ENCODE measurements at places on chromosomes 11 and 22. TPM values are rescaled to one million over a fixed set of nuclear protein-coding genes. Genes with fewer than 3 reads are reported as not detected.
A peak's percentile ranks its signal among the peaks of the same experiment; 100 is the strongest.

SHISAL1 gene
- 6.5 TPM for total RNA-seq

GRCh38 chr22:19764636-19765476 is 4.3 kb downstream of the TBX1 start:
- no peak for DNase-seq

DNA sequence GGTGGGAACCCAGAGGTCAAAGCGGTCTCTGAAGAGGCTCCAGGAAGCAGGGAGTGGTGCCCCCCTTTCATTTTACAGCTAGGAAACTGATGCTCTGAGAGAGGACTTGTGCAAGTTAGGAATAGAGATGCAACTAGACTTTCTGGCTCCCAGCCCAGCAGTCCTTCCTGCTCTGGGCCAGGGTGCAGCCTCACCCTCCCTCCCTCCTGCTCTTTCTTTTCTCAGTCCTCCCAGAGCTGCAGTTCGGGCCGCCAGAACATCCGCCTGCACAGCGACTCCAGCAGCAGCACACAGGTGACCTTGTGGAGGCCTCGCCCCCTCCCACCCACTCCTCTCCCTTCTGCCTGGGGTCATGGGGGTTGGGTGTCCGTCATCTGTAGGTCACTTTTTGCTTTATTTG is 51.5 kb downstream of the LHFPL7 start:
- no peak for DNase-seq

DBX1 gene
- not detected for total RNA-seq

- DNase-seq: no peak
Measured at GRCh38 chr11:38723361-38723760, 2125.3 kb upstream of the RAG2 start.

DNA sequence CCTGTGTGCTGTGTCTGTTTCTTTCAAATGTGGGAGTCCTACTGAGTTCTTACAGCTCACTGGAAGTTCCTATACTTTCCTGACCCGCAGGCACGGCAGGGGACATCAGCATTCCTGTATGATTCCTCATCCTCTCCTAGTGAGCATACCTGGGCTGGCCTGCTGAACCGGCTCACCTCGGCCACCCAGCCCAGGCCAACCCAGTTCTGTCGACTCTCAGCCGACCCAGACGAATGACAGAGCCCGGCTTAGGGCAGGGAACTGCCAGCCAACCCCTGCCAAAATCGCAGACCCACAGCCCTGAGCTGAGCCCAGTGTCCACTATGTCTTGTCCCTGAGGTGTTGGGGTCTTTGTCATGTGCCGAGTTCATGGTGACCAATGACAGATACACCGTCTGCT is 339.7 kb downstream of the BRD1 start:
- no peak for DNase-seq

DNA sequence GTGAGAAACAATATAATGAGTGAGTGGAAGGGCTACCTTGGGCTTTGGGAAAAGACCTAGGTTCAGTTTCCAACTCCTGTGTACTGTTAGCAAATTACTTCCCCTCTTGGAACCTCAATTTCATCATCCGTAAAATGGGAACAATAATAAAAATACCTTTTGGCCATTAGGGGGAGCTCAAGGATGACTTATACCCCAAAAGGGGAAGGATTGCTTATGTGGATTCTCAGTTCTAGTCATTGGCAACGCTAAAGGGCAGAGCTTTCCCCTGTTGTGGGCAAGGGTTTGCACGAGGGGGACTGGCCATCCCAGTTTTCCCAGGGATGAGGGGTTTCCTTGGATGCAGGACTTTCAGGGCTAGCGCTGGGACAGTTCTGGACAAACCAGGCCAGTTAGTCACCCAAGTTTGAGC is 3.1 kb upstream of the COMMD9 start:
- DNase-seq: peak; percentile 21

DEFB131B gene
- not detected for total RNA-seq

DNA sequence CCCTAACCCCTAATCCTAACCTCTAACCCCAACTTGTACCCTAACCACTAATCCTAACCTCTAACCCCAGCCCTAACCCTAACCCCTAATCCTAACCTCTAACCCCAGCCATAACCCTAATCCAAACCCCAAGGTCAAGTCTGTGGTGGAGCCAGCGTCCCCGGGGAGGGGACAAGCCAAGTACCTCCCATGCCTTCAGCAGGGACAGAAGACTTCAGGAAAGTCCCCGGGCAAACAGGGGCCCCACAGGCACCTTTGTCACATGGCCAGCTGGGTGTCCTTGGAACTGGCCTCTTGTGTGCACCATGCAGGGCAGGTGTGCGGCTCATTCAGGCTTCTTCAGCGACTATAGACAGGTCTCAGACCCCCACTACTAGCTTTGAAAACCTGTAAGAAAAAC is 555.8 kb downstream of the BRD1 start:
- DNase-seq: no peak

DNA sequence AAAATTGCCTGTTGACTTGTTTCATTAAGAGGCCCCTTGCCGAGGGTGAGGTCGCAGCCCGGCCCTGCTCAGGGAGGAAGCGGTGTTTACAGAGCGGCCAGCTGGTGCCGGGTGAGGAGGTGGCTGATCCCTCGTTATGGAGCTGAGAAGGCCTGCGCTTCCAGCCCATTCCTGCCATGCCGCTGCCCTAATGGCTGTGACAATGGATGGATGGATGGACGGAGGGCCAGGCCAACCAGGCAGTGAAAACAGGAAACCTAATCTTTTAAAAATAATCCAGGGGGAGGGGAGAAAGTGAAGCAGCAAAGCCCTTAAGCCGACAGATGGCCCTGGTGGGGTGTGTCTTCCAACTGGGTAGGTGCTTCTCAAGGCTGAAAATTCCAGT is 38.5 kb downstream of the BCR start:
- DNase-seq: no peak

GRCh38 chr22:28714043-28714628 is 27.5 kb downstream of the CHEK2 start:
- no peak for DNase-seq

GRCh38 chr11:104892723-104893511 is 5.3 kb downstream of the CASP12 start:
- DNase-seq: no peak

SEPTIN3 gene
- 0.36 TPM for total RNA-seq

DNA sequence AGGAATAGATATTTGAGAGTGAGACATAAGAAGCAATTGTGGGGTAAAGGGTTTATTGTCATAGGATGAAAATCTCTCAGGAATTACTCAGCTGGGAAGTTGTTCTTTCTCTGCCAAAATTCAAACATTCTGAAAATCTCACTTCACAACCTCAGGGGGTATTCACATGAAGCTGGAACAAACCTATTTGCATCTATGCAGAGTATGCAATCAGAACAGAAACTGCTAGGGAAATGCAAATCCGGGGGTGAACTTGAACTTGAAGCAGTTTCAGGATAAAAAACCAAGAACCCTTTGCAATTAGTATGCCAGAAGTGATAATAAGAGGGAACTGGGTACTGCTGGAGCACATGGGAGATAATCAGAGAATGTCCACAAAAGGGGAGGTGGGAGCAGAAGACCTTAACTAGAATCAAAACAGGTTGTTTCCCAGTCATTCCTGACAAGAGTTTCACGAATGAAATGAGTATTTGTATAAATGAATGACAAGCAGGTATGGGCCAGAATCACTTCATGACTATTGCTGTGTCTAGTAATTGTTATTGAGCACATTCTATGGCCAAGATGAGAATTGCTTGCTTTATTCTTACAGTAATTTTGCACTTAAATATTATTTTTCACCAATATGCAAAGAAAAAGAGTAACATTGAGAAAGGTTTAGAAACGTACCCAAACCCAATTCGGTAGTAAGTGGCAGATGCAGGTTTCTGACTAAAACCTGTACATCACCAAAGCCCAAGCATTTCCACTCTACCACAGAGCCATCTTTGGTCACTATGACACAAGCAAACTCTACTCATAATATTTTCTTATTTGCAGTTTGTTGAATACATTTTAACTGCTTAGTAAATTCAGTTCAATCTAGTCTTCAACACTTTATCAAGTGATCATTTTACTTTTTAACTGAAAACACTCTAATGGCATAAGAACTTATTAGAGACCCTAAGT is 61.8 kb upstream of the UBASH3B start:
- DNase-seq: no peak

DNA sequence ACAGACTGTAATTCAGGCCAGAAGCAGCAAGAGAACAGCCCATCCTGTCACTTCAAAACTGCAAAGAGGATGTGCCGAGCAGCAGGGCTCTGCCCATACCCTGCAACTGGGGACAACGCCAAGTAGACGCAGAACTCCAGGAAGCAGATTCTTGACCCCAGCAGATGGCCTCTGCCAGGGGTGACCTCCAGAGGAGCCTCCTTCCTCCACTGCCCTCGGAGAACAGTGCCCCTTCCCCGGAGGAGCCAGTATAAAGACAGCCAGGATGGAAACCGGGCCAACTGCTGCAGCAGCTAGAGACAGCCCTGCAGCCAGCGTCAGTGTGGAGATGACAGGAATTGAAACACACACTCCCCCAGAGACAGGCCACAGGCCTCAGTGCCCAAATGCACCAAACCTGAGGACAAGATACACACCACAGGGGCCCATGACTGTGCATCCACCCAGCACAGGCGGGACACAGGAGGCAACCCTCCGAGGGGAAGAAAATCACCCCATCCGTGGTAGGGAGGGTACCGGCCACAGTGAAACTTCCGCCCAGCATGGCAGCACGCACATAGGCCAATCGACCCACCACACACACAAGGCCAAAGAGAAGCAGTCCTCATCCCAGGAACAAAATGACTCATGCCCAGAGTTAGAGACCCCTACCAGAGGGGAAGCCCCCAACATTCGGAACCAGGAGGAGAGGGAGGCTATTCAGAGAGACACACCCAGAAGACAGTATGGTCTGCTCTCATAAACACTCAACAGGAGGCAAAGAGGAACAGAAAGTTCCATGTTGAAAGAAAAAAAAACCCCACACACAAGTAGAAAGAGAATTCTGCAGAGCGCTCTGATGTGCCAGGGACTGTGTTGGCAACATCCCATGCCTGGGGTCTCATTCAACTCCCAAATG is 5.6 kb downstream of the AHNAK start:
- no peak for DNase-seq

- no peak for DNase-seq
Measured at GRCh38 chr11:120546312-120547205, 35.0 kb downstream of the GRIK4 start.

GRCh38 chr22:29606320-29606719 is 2.9 kb downstream of the NF2 start:
- no peak for DNase-seq
